Stimulated activated CD8-positive, alpha-beta memory T cell treated with anti-CD3 and anti-CD28 coated beads, Interleukin-4, amount 100 ng/mL, for 1 hour (primary cell): ENCODE measurements at places on chromosomes 5 and 9.

GRCh38 chr5:83026930-83027687 is 50.1 kb downstream of the TMEM167A start:
- DNase-seq: no peak

DNA sequence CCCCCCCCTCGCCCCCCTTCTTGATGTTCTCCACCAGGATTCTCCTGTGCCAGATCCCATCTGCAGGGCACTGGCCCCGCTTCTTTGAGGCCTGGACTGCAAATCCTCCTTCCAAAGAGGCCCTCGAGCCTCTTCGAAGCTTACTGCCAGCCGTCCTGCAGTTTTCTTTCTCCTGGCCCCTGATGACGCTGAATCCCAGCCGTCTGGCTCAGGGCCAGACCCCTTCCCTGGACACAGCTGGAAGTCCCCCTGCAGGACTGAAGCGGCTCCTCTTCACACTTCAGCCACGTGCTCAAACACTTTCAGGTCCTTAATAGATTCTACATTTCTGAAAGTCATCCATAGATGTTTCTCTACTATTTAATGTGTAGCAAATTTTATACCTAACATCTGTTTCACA is 121.5 kb downstream of the EHMT1 start:
- DNase-seq: no peak

- DNase-seq: peak; percentile 2
Observed at GRCh38 chr9:74277532-74277931, 219.6 kb upstream of the RORB start.

GRCh38 chr5:92652756-92653155 is 928.3 kb downstream of the NR2F1-AS1 start:
- DNase-seq: no peak

DNA sequence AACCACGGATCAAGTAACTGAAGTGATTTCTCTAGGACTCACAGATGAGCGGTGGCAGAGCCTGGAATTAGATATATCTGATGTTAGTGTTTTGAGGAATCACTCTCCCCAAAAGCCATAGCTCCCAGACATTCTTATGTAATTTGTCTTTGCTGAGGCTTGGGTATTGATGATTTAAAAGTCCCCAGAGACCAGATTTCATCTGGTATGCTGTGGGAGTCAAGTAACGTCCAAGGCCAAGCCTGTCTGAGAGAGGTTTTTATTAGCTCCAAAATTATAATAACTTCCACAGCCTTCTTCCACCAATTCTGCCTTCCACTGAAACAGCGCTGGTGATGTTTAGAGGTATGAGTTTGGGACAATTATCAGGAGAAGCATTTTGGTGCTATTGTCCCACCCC is 21.3 kb upstream of the KCNIP1 start:
- DNase-seq: no peak

- DNase-seq: no peak
Observed at GRCh38 chr5:159082474-159082873, 17.2 kb downstream of the EBF1 start.

GRCh38 chr5:55051357-55051756 is 27.3 kb downstream of the GZMK start:
- DNase-seq: no peak

DNA sequence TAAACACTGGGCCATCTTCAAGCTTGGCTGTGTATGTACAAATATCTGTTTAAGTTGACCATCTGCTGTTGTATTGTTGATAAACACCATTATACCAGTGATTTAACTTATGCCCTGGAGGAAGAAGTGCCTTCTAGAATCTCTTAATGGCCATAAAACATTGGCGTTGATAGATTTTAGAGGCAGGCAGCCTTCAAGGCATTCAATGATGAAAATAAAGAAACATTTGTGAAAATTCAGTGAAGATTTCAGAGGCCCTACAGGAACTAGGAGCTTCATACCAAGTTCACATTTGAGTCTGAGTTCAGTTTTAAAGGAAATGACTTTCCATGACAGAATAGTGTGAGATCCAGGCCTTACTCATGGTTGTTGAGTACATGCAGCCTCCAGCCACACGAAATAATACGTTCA is 52.2 kb downstream of the MAP1B start:
- DNase-seq: no peak

DNA sequence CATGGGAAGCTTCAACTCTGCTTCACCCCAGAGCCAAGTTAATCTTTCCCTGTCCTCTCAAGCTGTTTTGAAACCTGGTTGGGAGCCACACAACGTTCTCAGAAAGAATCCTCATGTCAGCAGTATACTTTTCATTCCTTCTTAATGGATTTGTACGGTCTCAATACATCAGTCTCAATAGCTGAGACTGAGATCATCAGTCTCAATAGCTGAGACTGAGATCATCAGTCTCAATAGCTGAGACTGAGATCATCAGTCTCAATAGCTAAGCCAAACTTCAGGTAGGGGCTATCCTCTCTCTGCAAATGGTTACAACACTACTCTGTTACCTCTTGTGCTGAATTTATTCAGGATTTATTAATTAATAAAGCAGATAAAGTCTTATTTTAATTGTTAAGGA is 1317.4 kb upstream of the CDH9 start:
- DNase-seq: no peak

DNA sequence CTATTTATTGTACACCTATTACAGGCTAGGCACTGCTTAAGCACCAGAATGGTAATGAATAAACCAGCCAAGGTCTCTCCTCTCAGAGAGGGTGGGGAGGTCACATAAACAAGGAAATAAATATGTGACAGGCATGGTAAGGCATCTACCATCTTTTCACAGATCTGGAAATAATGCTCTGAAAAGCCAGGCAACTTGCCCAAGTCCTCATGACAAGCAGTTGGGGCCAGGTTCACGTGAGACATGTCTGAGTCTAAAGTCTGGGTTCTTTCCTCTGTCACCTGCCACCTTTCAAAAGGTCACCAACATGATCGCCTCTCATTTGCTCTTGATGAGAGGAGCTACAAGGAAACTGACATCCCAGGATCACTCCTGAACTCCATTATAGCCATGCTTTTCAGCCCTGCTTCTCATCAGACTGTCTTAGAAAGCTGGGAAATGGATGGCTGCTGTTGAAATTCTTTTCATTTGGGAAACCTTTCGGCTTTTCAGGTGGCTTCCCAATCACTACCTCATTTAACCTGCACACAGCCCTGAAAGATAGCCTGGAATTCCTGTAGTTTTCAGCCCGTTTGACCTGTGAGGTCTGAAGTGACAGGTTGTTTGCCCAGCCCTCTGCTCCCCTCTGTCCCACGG is 123.1 kb downstream of the CRB2 start:
- DNase-seq: no peak

DNA sequence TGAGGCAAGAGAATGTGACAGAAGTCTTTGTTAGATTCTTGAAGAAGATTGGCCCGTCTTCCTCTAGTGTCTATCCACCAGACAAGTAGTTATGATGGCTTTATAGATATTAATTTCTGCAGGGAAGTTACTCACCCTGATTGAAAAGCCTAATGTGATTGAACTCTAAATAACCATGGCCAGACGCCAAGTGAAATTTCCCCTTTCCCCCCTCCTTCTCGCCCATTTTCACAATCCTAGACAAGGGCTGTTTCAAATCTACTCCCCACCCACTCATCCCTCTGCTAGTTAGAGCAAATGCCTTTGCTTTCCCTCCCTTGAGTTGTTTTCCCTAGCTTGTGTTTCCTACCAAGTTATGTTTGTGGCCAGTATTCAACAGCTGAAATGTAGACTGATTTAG is 182.5 kb downstream of the TMEM167A start:
- DNase-seq: no peak

DNA sequence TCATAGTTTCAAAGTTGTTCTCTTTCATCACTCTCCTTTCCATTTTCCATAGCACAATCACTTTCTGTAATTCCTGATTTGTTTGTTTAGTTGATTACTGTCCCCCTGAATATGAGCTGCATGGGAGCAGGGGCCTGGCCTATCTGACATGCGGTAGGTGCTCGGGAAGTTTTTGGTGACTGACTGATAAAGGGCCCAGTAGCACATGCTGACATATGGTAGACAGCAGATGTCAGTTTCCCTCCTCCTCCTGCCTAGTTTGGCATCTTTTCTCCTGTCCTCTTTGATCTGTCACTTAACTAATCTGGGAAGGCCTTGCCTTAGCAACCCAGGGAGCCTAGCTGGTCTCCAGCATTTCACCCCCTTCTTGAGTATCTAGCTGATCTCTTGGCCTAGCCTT is 14.4 kb downstream of the GALNT12 start:
- no peak for DNase-seq
